ENCODE measurements at places on chromosomes 7 and 10. TPM values are rescaled to one million over a fixed set of nuclear protein-coding genes. Genes with fewer than 3 reads are reported as not detected.

DNA sequence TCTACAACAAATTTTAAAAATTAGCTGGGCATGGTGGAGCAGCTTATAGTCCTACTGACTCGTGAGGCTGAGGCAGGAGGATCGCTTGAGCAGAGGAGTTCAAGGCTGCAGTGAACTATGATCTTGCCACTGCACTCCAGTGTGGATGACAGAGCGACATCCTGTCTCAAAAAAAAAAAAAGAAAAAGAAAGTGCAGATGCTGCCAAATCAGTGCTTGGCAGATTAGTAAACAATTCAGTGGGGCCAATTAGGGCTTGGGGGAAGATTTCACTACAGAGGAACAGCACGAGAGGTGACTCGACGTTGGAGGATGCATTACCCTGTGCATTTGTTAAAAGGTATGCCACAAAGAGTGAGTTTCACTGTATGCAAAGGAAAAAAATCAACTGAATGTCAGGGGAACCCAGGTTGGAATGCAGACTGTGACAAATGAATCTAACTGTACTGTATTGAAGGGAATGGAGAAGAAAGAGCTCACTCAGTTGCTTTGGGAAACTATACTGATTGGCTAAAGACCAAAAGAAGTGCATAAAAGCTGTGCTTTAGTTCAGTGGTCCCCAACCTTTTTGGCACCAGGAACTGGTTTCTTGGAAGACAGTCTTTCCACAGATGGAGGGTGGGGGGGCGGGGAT is 31.6 kb downstream of the GARIN1A start:
- no peak for DNase-seq

DNA sequence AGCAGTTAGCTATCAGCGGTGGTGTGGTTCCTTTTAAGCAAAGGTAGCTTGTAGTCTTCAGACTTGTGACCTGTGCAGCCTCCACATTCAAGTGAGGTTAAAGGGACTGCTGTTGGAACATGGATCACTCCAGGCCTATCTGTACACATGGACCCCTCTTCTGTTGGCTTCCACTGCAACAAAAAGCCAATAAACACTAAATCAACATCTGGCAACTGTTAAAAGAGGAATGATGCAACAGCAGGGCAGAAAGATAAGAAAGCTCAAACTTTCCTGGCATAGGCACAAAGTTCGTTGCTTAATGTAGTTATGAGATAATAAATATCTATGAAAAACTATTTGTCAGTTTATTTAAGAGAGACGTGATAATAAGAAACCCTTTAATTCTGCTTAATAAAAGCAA is 4.0 kb upstream of the MINPP1 start:
- DNase-seq, result no peak

The EPHA1 gene
- total RNA-seq, result not detected

- DNase-seq, result no peak
Measured at GRCh38 chr10:131736321-131736980, 164.4 kb upstream of the PPP2R2D start.

The RTKN2 gene
- not detected for total RNA-seq

GRCh38 chr7:111561654-111561903 is 713 bp downstream of the IMMP2L start:
- no peak for DNase-seq

The HOXA1 gene
- 1.4 TPM for total RNA-seq

GRCh38 chr7:13897819-13898218 is 91.6 kb downstream of the ETV1 start:
- no peak for DNase-seq

DNA sequence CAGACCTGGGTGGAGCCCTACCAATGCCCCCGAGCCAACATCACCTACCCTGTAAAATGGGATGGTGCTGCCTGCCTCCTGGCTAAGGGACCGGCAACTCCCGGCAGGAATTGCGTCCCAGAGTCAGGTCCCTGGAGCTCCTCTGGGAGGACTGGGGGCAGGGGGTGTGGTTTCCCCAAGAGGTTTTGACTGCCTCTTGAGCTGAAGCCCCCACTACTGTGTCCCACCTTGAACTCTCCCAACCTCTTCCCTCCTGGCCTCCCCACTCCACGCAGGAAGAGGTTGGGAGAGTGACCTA is 1.3 kb downstream of the SH2B2 start:
- no peak for DNase-seq

DNA sequence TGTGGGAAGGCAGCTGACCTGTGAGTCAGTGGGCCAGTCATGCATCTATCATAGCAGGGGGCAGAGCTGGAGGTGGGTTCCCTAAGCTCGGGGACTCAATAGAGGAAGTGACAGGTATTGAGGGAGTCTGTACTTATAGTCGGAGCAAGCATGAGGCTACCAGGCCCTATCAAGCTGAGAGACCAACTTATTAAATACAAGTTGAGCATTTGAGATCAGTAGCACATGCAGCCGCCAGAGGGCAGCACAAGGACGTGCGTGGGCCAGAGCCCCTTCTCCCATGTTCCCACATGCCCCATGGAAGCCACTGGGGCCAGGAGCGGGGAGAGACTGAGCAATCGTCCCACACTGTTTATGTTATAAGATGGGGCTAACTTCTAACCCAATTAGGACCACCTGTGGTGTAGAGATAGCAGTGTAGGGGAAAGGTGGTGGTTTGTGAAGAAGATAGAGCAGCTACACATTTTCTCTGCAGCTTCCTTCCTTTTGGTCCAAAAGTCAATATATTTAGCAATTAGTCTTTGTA is 13.0 kb upstream of the STK31 start:
- no peak for DNase-seq

The ZFAND4 gene
- 18.7 TPM for total RNA-seq
